ENCODE measurements at places on chromosomes 13 and 19. TPM values are rescaled to one million over a fixed set of nuclear protein-coding genes. Genes with fewer than 3 reads are reported as not detected.

DLL3 gene
- not detected for total RNA-seq

UBE2S gene
- 141 TPM for total RNA-seq

UBL5 gene
- 239 TPM for total RNA-seq

CD177 gene
- total RNA-seq = 1.1 TPM

MYBPC2 gene
- 0.24 TPM for total RNA-seq

MZT1 gene
- total RNA-seq = 6.0 TPM

CRB3 gene
- total RNA-seq = not detected

IGSF23 gene
- total RNA-seq = not detected

ODAD3 gene
- total RNA-seq = not detected

CYP2S1 gene
- total RNA-seq = not detected

WDR62 gene
- total RNA-seq = not detected

CRX gene
- not detected for total RNA-seq

MAMSTR gene
- 0.26 TPM for total RNA-seq

RFPL4A gene
- not detected for total RNA-seq

ATP4A gene
- not detected for total RNA-seq

DNA sequence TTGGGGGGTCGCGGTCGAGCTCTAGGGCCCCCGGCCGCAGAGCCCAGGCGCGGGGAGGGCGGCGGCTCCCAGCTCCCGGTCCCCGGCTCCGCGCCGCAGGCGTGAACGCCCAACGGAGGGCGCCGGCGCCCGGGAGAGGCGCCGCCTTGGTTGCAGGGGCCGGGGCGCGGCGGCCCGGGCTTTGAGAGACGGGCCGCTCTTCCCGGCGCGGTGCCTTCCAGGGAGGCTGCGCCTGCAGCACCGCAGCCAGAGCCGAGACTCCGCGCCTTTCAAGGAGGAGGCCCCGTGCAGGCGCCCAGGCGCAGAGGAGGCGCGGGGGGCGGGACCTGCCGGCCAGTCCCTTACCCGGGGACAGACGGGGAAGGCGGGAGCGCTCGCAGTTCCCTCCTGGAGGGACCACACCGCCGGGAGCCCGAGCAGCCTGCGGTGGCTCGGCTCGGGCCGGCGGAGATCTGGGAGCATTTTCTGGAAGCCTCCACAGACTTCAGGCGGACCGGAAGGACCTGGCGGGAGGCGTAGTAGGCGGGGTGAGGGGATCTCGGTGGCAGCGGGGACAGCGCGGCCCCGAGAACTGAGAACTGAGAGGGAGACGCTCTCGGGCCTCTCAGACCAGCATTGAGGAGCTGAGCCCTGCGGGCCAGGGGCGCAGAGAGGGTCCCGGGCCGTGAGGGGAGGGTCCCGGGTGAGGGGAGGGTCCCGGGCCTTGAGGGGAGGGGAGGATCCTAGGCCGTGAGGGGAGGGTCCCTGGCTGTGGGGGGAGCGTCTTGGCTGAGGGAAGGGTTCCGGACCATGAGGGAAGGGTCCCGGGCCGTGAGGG lies 25.5 kb upstream of the MCF2L start:
- DNase-seq = peak; percentile 21

- no peak for DNase-seq
Observed at GRCh38 chr13:98385606-98386005, 191.3 kb downstream of the STK24 start.

DNA sequence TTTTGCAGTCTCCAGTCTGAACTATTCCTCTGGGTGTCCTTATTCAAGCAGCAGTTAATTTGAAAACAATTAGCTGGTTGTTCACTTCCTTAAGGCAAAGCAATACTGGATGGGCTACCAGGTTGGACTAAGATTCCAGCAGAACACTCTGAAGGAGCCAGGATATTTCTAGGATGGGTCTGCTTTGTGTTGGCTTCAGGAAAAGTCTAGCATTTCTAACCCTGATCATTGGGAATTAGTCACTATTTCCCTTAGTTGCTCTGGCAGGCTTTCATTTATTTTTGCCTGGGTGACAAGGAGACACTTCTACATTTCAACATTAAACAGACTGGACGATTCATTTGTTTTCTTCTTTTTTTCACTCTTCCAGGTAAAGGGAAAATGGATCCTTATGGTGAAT lies 228.4 kb downstream of the ENOX1 start:
- no peak for DNase-seq

GRCh38 chr13:26384587-26384986 lies 130.7 kb downstream of the CDK8 start:
- no peak for DNase-seq

- DNase-seq = peak; percentile 84
Observed at GRCh38 chr19:16041299-16041990, 34.9 kb upstream of the TPM4 start.

DNA sequence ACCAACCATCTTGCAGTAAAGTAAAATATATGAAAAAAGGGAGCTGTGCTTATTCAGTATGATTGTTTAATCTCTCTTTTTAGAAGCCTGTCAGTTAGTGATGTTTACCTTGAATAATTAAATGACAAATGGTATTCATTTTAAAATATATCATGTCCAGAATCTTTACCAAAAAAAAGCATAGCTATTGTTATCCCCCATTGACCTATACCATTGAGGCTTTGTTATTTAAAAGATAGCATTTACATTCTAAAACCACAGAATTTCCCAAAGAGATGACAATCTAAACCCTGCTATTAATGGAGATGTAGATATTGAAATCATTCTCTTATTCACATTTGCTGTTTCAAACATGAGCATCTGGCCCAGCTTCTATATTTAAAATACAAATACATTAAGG lies 2.2 kb downstream of the CNMD start:
- no peak for DNase-seq

DNA sequence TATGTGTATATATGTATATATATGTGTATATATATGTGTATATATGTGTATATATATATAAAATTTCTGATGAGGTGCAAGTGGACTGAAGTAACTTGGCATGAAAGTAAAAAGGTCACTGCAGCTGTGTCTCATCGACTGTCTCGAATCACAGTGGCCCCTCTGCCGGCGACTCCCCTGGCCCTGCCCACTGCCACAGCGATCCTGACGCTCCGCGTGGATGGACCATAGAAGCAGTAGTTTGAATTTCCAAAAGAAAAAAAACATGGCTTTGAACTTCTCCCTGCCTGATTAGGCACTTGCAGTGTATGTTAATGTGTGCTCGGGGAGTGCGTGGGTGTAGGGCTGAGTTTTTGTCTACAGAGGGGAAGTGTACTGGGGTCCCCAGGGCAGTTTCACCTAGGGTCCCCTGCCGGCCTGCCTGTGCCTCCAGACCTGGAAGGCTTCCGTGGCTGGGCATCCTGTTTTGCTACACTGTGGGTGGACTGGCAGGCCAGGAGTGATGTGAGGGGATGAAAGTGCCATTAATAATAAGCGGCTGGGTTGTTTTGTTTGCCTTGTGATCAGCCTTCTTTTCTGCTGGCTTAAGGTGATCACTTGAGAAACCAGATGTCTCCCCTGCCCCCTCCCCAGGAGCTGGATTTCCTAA lies 10.8 kb downstream of the ZIC5 start:
- DNase-seq = no peak

DNA sequence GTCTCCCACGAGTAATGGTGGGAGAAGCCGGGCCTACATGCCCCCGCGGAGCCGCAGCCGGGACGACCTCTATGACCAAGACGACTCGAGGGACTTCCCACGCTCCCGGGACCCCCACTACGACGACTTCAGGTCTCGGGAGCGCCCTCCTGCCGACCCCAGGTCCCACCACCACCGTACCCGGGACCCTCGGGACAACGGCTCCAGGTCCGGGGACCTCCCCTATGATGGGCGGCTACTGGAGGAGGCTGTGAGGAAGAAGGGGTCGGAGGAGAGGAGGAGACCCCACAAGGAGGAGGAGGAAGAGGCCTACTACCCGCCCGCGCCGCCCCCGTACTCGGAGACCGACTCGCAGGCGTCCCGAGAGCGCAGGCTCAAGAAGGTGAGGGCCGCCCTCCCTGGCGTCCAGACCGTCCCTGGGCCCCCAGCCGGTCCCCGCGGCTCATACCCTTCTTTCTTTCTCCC lies 1.4 kb upstream of the USF2 start:
- DNase-seq = peak; percentile 66

DNA sequence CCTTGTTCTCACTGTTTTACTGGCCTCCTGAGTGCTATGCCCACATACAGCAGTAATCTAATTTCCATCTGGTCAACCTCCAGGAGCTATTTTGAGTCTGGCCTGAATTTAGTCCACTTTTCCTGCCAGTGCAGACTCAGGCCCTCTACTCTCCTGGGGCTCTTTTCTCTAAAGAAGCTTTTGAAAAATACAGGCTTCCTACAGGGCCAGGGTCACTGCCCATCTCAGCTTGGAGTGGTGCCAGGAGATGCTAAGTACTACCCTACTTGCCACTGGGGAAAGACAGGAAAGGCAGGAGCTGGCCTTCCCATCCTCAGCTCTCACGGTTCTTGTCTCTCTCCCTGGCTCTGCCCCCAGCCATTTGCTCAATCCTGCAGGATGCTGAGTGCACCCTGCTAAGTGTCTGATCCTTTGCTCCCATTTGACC lies 101.7 kb upstream of the SERP2 start:
- peak; percentile 68 for DNase-seq

GRCh38 chr19:18291019-18291524 lies 9.7 kb upstream of the JUND start:
- DNase-seq = peak; percentile 65

DNA sequence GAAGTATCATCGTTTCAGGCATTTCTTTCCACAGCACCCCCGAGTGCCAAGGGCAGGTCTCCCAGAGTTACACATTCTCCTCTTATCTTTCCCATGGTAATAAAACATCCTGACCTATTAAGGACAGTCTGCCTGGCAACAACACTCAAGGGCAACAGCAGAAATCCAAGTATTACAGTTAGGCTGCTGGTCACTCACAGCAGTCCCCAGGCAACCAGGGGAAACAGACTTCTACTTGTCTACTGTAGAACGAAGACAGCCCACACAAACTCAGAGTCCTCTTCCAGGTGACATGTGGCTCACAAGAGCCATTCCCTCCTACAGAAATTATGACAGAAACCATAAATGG lies 24.3 kb downstream of the RCBTB1 start:
- DNase-seq = no peak

- no peak for DNase-seq
Observed at GRCh38 chr13:35954207-35954560, 177.0 kb downstream of the DCLK1 start.

GRCh38 chr13:72890546-72890945 lies 108.6 kb downstream of the PIBF1 start:
- no peak for DNase-seq

GRCh38 chr13:96632536-96633320 lies 361.5 kb downstream of the OXGR1 start:
- DNase-seq = no peak

- DNase-seq = no peak
Observed at GRCh38 chr13:45200701-45201232, at the start of gene KCTD4. Gene KCTD4 (minus strand): TSS chr13:45201045. CDS start chr13:45194567, 6,478 bp downstream.

- DNase-seq = no peak
Observed at GRCh38 chr13:83890358-83890757, 8.1 kb upstream of the SLITRK1 start.

DNA sequence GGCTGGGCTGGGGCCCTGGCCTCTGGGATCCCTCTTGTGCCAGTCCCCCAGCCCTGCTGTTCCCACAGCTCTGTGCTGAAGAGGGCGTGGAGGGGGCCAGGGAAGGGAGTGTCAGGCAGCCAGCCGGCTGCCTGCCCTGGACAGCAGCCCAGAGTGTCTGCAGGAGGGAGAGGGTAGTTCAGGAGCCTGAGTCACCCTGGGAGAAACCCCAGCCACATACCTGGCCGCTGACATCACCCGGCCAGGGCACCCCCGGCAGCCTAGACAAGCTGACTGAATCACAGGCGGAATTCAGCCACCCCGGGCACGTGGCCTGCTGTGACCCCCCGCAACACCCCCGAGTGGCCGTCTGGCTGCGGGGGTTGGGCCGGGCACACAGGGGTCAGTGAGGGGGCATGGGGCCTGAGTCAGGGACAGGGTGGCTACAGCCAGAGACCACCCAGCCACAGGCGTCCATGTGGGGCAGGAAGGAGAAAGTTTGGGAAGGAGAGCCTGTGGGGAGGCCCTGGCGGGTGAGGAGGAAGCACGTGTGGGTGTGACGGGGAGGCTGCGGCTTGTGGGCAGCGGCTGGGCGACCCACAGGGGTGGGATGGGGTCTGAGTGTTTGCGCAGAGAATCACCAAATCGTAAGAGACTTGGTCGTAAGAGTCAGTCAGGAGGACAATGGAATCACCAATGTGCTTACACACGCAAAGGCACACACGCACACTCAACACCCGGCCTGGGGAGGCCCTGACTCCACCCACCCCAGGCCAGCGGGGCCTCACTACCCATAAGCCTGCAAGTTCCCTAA lies 11.9 kb upstream of the FOSB start:
- peak; percentile 96 for DNase-seq

- DNase-seq = no peak
Observed at GRCh38 chr19:10114651-10115391, 3.3 kb downstream of the P2RY11 start.

DNA sequence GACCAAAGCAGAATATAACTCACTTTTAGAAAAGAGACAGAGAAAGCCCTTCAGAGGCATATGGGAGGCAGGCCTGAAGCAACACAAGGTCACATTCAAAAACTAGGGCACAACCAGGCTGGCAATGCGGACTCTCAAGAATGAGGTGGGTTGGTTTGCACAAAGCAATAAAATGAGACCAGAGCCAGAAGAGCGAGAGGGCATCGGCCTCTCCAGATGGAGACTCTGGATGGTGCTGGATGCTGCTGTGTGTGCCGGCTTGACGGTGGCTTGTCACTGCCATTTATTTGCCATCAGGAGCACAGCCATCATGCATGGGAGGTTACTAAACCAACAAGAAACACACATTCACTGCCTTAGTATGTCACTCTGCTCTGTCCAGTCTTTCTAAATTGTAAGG lies 649.4 kb downstream of the DIAPH3 start:
- no peak for DNase-seq

GRCh38 chr19:14561847-14562351 lies 10.0 kb downstream of the NDUFB7 start:
- no peak for DNase-seq

DNA sequence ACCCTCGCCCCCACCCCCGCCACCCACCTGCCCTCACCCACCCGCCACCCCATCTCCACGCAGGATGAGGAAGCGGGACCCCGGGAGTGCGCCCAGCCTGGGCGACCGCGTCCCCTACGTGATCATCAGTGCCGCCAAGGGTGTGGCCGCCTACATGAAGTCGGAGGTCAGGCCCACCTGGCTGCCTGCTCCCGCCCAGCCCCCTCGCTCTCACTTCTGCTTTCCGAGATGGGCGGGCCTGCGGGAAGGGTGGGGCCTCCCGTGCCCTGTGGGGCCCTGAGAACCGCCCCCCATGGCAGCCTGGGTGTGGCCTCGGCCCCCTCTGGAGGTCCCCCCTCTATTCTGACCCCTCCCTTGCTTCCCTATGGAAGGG lies 3.1 kb upstream of the SPIB start:
- DNase-seq = no peak

All from uterus (tissue), 4 donors.